Fibroblast of the conjunctiva (primary cell): ENCODE measurements at places on chromosomes 2 and 18.

GRCh38 chr18:524466-524865 lies 24.0 kb upstream of the COLEC12 start:
- DNase-seq = no peak

DNA sequence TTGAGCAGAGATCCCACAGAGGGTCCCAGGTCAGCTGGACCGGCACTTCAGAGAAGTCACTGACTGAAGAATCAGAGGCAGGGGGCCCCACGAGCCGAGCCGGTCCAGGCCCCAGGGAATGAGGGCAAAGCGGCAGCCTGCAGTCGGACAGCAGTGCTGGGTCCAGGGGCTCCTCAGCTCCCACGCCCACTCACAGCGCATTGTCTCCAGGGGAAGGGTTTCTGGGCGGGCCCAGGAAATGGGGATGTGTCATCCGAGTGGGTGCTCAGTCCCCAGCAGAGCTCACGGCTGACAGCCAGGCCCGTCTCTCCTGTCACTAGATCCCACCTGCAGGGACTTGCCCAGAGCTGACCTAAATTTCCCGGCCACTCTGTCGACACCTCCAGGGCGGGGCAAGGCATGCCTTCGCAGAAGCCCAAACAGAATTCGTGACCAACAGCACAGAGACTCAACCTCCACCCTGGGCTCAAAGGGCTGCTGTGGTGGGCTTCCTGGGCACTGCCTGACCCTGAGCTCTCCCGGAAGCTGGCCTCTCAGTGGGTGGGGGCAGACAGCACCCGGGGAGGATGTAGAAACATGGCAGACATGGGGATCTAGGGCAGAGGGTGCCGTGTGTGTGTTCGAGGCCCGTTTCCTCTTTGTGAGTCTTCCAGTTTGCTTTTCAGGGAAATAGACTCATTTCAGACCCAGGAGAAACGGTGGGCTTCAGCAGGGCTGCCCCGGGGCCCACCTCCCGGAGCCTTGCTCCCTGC lies 42.1 kb upstream of the TAF1B start:
- DNase-seq = no peak

DNA sequence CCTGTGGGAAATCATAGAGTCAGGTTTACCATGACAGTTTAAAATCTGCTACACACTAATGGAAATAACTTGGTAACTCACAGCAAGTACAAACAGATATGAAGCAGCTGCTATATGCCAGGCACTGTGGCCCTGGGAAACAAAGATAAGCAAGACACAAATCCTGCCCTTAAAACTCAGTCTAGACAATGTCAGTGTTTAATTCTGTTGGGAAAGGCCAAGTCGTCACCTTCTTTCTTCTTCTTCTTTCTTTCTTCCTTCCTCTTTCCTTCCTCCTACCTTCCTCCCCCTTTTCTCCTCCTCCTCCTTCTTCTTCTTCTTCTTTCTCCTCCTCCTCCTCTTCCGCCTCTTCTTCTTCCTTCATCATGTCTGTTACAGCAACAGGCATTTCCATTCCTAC lies 26.8 kb downstream of the PLEK start:
- DNase-seq = no peak

GRCh38 chr2:127650041-127650784 lies 4.3 kb downstream of the GPR17 start:
- no peak for DNase-seq

GRCh38 chr2:82257796-82258555 lies 1953.4 kb upstream of the LRRTM1 start:
- DNase-seq = no peak

DNA sequence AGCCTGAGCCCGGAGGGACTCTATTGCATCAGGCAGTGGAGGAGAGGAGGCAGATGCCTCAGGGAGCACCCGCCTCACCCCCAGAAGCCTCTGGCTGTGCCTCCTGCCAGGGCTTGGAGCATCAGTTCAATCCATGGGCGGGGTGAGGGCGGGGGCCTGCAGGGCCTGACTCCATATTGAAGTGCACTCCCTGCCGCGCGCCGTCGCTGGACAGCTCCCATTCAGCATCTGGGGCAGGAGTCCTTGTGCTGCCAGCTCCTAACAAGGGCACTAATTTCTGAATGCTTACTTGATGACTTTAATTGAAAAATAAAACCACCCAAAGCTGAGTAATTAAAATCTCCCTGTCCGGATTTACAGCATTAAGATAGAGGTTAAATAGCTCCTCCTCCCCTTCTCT lies 23.8 kb downstream of the C1QL2 start:
- no peak for DNase-seq

DNA sequence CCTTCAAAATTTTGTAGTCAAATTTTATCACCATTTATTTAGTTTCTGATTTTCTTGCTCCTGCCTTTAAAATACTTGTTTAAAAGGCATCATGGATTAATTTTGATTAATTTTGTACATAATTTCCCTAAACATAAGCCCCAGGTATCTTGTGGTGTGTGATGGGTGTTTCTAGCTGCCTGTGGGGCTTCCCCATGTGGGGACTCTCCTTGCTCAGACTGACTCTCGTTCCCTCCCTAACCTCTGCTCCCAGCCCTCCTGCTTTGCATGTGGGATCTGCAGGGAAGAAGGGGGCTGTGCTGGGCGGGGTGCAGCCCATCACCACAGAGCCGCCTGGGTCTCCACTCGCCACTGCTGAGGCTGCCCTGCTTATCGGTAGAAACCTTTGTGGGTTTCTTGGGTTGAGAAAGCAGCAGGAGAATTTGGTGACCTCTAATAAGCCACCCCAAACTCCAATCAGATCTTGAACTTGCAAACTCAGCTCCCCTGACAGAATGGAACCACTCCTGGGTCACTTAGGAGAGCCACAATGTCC lies 72.5 kb downstream of the MRPS9 start:
- no peak for DNase-seq

- DNase-seq = no peak
Observed at GRCh38 chr2:207432453-207432852, 97.3 kb upstream of the CREB1 start.

DNA sequence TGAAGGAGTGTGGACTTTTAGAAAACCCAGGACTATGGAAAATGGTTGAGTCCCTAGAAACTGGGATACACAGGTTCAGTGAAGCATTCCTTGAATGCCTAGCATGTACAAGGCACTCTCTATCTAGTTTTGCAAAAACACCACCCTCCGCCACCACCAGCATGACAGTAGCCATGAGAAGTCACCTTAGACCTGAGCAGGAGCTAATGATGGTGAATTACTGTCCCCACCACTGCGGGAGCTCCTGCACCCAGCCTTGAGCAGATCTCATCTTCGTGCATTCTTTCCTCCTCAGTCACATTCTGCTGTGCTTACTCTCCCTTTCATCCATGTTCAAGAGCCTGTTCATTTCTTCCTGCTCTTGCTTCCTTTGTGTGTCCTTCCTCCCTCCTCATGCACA lies 86.2 kb upstream of the ZNF516 start:
- no peak for DNase-seq

DNA sequence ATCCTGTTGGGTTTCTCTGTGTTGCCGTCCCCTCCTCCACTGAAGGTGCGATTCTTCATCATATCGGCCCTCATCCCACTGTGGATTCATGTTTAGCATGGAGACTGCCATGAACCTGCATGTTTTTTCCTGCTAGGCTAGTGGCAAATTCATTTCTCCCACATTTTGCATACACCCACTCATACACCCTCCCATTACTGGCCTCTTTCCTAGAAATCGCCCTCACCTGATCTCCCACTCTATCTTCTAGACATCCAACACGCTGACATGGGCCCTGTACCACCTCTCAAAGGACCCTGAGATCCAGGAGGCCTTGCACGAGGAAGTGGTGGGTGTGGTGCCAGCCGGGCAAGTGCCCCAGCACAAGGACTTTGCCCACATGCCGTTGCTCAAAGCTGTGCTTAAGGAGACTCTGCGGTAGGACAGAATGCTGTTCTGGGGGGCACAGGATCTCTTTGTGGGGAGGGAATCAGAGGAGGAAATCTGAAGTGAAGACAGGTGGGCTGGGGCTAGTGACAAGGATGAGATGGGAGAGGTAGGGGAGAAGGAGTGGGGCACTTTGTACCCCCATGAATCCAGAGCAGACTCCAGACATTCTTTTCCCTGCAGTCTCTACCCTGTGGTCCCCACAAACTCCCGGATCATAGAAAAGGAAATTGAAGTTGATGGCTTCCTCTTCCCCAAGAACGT lies 17.7 kb downstream of the PRKAG3 start:
- DNase-seq = no peak

DNA sequence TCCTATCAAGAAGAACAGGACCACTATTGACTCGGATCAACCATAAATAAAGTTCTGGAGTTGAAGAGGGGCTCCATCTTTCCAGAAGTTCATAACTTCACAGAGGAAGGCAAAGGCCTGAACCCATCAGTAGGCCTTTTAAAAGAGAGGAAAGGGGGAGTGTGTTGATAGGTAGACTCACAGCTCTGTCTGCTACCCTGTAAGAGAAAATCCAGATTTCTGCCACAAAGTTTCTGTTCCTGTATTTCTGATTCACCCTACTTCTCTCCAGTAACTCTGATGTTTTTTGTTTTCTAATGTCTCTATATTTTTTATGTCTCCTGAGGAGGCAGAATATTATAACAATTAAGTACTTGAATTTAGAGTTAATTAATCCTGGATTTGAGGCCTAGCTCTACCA lies 564.0 kb downstream of the TNS1 start:
- DNase-seq = no peak

DNA sequence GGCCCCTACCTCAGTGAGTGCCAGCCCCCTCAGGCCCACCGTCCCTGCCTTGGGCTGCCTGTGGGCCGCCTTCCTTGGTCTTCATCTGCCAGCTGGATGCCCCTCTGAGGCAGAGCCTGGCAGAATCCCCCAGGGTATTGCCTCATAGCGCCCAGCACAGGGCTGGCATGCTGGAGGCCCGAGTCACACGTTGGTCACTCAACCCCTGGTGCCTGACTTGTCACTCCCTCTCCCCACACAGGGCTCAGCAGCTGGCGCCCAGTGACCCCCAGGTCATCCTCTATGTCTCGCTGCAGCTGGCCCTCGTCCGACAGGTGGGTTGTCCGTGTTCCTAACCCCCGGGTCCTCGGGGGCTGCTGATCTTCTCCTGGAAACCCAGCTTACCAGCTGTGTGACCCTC lies 108.4 kb upstream of the MCFD2 start:
- no peak for DNase-seq

DNA sequence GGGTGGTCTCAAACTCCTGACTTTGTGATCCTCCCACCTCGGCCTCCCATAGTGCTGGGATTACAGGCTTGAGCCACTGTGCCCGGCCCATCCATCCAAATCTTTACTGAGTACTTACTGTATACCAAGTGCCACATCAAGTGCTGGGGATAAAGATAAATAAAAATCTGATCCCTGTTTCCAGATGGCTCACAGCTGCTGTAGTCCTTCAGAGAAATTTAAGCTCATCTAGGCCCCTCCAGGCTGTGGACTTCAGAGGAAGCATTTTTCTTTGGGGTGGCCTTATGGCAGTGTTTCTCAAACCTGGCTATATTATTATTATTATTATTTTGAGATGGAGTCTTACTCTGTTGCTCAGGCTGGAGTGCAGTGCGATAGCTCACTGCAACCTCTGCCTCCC lies 33.7 kb upstream of the GTF2A1L start:
- DNase-seq = no peak

DNA sequence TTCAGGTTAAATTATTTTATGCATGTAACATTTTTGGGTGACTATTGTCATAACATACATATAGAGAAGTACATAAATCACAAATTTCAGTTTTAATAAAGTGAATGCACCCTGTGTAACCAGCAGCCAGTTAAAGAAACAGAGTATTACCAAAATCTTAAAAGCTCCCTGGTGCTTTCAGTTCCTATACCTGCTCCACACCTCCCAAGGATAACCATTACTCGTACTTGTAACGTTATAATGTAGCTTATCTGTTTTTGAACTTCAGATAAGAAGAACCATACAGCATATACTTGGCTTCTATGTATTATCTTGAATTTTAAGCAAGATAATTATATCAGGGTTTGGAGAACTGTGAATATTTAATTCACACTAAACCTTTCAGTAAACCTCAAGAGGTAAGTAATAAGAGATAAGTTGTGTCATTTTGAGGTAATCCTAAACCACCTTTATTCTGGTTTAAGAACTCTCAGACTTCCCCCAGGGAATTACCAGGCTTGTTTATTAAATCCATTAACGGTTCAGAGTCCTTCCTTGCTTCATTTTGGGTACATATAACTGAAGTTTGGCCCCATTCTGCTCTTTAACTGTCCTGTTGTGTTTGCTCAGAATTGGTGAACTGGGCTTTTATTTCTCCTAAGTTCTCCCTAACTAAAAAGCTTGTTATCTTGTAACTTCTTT lies 58.6 kb downstream of the LCLAT1 start:
- no peak for DNase-seq

DNA sequence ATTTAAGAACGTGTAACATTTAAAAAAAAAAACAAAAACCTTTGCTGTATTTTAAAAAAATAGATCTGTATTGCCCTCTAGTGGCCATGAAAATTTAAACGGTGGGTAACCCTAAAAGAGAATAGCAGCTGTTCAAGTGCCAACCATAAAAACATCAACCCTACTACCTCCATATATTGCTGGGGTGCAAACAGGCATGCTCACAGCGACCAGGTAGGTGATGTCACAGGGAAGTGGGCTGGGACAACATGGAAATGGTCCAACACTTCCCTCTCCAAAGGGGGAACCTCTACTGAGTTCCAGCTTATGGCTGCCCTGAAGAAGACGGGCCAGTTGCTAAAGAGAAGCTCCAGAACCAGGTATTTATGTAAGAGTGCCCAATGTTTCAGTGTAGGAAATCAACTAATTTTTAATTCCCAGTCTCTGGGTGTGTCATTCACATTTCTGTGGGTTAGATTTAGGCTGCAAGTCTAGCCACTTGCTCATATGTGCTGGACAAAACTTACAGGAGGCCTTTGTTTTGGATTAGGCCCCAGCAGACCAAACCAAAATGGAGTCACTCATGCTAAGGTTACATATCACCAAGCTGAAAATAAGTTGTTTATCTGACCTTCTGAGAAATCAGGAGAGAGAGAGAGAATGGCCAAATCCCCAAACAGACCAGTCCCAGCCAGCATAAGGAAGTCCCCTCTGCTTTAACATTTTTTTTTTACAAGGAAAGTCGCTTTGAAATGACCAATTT lies 54.5 kb downstream of the SKA1 start:
- DNase-seq = no peak

- no peak for DNase-seq
Observed at GRCh38 chr2:19525313-19525712, 166.9 kb upstream of the OSR1 start.

GRCh38 chr2:65264821-65265670 lies 37.4 kb downstream of the ACTR2 start:
- peak; percentile 89 for DNase-seq
